ENCODE measurements at places on chromosomes 6 and 20.

DNA sequence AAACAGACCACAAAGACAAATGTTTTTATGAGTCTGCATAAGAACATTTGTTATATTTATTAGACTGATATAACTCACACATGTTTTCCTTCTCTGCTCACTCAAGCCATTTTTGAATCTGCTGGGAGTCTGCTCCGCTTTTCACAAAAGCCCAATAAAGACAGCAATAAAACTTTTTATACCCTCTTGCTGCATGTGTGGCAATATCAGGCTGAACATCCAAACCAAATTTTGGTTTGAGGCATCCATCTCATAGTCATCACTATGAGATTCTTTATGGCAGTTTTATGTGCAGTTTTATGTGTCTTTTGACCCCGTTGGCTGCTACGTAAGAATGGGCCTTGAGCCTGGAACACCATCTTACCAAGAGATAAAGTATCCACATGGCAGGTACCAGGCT lies 1276.8 kb upstream of the ADGRB3 start:
- no peak for DNase-seq

GRCh38 chr6:166556863-166557322 lies 29.6 kb downstream of the RAMACL start:
- DNase-seq, result no peak

DNA sequence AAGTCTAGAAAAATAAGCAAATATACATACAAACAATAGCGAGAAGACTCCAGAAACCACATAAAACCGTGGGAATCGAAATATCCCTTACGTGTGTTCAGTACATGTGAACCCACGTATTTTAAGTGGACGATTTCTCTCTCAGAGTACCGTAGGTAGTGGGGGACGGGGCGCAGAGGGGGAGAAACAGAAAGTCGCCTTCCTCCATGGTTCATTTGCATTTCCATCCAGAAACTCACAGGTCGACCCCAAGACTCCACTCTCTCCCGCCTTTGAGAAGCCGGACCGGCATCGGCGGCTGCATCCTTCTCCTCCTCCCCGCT lies 538 bp upstream of the ENPP1 start:
- DNase-seq, result no peak

GRCh38 chr6:163459007-163459406 lies 44.5 kb downstream of the QKI start:
- DNase-seq, result no peak

GRCh38 chr6:38080889-38081288 lies 261.4 kb downstream of the ZFAND3 start:
- no peak for DNase-seq

- DNase-seq, result no peak
Measured at GRCh38 chr6:154352898-154353585, 3.6 kb downstream of the IPCEF1 start.

DNA sequence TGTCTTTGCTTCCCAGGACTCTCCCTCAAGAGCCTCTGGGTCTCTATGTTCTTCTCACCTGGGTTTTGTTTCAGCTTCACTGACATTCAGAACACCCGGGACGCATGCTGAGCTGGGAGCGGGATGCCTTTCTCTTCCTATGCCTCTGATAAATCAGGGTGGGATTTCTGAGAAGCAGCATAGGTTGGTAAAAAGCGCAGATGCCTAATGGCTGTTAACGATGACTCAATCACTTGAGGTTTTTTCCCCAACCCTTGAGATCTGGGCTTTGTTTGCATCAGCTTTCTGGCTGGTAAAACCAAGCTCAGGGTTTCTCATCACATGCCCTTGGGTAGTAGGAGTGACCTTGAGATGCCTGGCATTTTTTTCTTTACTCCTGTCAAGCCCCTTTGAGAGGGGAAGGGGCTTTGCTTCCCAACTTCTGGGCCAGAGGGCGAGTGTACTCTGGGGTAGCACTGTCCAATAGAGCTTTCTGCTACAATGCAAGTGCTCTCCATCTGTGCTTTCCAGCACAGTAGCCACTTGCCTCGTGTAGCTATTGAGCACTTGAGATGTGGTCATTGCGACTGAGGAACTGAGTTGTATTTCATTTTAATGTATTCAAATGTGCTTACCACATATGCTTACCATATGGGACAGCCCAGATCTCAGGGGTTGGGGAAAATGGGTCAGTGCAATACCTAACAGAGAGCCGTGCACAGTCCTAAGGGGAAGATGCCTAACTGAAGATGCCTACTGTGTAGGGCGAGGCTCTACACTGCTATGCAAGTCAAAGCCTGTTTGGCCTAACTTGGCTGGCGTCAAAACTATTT lies 69.1 kb downstream of the PPP1R14C start:
- DNase-seq, result no peak

DNA sequence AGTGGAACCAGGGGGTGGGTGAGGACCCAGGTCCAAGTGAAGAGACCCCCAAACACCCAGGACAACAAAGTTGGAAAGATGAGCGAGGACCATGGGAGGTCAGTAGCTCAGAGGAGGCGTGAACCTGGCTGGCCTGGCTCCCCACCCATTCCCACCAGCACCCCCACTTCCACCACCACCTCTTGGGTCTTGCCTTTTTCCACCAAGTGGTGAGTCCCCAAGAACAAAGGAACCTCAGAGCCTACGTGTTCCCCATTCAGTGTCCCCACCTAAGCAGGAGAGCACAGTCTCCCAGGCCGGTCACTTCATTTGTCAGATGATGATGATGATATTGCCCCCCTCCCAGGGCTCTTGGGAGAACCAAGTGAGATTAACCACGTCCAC lies 531 bp upstream of the VWA7 start:
- no peak for DNase-seq

All from NCI-H748 treated with DMSO at 0.1 percent for 48 hours (cell line).